ENCODE measurements at places on chromosomes 16 and 17. TPM values are rescaled to one million over a fixed set of nuclear protein-coding genes. Genes with fewer than 3 reads are reported as not detected.

DNA sequence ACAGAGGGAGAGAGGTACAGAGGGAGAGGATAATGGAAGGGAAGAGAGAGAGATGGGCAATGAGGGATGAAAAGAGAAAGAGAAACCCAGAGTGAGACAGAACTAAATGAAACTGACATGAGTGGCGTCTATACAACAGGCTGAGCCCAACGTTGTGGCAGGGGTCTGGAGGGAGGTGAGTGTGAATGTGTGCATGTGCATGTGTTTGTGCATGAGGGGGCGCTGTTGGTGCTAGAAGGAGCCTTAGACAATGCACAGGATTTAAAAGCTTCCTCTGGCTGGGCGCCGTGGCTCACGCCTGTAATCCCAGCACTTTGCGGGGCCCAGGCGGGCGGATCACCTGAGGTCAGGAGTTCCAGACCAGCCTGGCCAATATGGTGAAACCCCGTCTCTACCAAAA, 454.8 kb upstream of the CDH11 start:
- no peak for DNase-seq

GRCh38 chr16:67942510-67943255, 1.2 kb downstream of the LCAT start:
- DNase-seq, result no peak

GRCh38 chr16:85763616-85764015, 12.7 kb upstream of the C16orf74 start:
- no peak for DNase-seq

HOXB1 gene
- total RNA-seq, result not detected

DNA sequence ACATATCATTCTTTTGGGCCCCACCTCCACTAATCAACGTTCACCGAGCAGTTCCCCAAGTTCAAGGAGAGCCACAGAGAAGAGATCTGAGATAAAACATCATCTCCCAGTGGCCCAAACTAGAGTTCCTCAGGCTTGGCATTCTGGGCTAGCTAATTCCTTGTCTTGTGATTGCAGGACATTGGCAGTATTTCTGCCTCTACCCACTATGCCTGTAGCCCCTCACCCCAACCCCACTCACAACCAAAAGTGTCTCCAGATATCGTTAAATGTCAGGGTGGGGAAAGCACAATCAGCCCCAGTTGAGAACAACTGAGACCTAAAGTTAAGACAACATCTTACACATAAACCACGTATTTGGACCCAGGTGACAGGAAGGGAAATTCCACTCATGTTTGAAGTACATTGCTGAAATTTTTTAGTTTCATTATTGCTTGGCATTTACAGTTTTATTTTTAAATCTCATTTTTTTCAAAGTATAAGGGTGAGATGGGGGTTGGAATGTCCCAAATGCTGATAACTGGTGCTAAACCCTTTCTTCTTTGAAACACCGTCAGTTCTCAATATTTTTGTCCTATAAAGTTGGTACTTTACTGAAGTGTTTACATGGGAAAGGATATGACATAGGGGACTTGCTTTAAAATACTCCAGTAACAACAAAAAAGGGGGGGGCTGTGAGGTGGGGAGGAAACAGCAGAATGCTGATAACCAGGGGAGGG, 13.6 kb downstream of the ZC3H7A start:
- DNase-seq, result no peak

DNA sequence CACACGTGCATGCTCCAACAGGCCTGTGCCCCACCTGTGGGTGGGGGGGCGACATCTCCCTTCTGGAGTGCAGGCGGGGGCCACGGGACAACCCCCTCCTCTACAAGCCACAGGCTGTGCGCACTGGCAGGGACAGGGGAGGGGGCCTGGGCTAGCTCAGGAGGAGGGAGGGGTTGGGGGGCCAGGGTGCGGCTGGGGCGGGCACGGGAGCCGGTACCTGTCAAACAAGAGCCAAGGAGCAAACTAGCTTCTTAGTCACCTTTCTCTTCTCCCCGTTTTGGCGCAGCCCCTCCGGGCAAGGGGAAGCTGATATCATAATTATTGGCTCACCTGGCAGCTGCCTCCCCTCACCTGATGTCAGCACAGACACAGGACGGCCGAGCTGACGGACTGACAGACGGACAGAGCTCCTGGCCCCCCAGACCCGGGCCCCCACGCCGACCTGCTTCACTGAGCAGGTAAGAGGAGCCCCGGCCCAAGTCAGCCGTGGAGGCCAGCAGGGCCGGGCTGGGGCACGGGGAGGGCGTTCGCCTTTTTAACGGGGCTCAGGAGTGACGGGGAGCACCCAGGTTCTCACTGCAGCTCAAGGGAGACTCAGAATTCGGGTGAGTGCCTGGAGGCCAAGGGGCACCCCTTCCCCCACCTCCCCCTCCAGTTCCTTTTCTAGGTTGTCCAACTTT, at the start of gene FOXN1:
Gene FOXN1 (plus strand): TSS at position 363 of the 680 bp plus-strand sequence. CDS start 17,622 bp downstream, outside the sequence.
- DNase-seq, result no peak

DNA sequence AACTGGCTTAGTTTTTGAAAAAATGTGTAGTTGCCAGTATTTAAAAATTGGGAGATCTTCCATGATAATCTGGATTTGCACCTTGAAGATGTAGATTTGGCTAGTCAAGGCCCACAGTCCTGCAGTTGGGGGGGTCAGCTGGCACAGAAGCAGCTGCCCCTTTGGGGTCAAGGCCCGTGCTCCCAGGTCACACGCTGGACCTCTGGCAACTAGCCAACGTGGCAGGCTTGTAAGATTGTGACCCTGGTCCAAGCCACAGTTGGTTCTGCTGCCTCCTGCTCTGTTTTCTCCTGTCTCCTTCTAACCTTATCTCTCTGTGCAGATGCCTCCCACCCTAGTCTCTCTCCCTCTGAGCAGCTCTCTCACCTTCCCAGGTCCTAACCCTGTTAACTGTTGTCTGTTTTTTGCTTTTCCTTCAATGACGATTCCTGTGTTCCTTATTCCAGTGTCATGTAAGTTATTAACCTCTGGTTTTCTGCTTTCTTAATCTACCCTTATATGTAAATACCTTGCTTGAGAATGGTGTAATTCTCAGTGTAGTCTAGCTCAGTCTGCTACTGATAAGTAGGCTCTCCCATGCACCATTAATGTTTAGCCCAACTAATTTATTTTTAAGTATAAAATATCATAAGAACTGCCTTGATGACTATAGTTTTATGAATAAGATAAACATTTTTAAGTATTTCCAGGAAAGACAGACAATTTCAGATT, 27.9 kb downstream of the CLEC16A start:
- DNase-seq, result no peak

- DNase-seq, result no peak
Observed at GRCh38 chr17:20920815-20921199, 122.0 kb downstream of the USP22 start.

GPR179 gene
- not detected for total RNA-seq

- DNase-seq, result peak; percentile 76
Observed at GRCh38 chr17:45135978-45136791, 698 bp downstream of the ACBD4 start.

DNA sequence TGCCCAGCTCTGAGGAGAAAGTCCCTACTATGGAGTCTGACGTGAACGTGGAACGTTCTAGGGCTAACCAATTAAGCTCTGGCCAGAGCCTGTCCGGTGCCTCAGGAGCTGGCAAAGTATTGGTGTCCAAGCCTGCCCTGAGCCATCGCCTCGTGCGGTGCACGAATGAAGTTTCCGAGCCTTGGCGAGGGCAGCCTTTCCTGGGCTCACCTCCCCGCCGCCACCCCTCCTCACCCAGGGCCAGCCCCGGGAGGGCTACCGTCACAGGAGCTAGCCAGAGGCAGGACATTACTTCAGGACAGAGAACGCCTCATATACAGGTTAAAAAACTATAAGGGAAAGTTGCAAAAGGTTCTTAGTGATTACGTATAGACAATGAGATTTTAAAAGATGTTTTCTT, 23.6 kb upstream of the TRAP1 start:
- DNase-seq, result peak; percentile 45

DNA sequence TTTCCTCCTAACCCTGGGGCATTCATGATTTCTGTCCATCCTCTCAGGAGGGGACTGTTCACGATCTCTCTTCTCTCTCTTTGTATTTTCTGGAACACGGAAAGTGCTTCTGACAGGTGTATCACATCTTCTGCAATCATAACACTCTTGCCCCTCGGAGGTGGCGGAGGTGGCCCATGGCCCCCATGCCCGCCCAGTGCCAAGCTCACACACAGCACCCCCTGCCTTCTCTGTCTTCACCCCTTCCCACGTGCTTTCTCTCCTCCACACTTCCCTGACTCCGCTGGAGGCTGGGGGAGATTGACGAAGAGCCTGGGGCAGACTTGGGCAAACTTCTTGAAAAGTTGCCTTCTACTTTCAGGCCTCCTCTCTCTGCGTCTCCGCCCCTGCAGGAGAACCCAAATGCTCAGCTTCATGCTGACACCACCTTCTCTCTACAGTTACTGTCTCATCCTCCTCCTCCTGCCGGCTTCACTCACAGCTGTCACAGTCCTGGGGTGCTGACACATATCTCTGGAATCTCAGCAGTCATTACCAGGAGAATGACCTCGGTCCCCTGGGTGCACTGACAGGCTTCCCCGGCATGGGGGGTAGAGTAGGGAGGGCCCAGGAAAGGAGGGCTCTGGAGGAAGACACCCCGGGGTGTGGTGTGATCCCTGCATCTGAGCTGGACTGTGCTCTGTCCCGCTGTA, 127.1 kb downstream of the ENGASE start:
- no peak for DNase-seq

DNA sequence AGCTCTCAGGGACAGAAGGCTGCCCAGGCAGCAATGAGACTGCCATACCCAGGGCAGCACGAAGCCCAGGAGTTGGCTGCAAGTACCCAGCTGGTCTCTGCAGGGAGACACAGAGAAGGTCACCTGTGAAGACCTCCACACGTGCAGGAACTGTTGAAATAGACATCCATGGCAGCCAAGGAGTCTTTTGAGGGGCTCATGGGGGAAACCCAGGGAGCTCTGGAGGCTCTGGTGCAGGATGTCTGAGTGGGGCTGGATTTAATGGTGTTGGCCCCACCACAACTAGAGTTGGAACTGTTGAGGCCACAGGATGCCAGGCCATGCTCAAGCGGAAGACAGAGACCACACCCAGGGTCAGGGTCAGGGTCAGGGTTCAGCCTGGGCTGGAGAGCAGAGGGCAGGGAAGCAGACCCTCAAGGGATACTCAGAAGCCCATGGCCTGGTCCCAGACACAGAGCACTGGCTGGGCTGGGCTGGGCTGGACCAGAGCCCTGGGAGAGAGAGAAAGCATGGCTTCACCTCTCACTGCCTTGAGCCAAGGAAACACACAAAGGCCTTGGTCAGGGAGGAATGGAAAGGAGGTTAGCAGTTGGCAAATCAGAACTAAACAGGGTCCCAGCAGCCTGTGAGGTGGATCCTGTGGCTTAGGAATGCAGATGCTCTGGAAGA, 21.4 kb downstream of the PITPNM3 start:
- DNase-seq, result peak; percentile 26

DNA sequence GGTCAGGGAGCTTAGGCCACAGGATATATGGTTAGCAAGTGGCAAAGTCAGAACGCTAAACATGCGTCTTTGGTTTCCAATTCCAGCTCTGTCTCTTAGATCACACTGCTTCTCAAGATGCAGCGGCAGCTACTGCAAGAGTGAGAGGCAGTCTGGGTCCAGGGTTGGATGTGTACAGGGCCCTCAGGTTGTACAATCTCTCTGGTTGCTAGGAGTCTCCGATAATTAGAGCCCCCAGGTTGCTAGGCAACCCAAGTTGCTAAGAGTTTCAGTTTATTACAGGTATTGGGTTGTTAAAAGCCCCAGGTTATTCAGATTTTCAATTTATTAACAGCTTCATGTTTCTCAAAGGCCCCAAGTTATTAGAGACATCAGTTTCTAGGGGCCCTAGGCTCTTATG, 15.5 kb upstream of the SPACA3 start:
- DNase-seq, result no peak

SAP30BP gene
- 56.7 TPM for total RNA-seq

DNA sequence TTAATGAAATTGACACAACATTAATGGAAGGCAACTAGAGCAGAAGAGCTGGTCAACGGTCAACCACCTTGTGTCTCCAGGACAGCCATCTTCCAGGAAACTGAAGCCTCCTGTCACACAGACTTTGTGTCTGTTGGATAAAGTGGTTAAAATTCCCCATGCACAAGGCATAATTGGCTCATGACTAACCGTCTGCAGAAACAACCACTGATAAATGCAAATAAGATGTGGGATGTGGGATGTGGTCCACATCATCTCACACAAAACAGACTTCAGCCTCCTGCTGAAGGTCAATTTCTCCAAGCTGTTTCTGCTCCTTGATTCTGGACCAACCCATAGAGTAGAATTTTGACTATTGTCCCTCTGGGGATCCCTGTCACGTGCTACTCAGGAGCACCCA, 26.9 kb upstream of the XYLT1 start:
- no peak for DNase-seq

GRCh38 chr17:55200904-55201303, 63.9 kb upstream of the HLF start:
- DNase-seq, result no peak

CDH13 gene
- total RNA-seq, result 81.7 TPM

OR1D5 gene
- total RNA-seq, result not detected

- no peak for DNase-seq
Observed at GRCh38 chr17:37884516-37884915, 39.7 kb upstream of the TBC1D3K start.

KRTAP3-2 gene
- not detected for total RNA-seq

GRCh38 chr17:46977750-46978488, 1.1 kb downstream of the RPRML start:
- peak; percentile 62 for DNase-seq

DNA sequence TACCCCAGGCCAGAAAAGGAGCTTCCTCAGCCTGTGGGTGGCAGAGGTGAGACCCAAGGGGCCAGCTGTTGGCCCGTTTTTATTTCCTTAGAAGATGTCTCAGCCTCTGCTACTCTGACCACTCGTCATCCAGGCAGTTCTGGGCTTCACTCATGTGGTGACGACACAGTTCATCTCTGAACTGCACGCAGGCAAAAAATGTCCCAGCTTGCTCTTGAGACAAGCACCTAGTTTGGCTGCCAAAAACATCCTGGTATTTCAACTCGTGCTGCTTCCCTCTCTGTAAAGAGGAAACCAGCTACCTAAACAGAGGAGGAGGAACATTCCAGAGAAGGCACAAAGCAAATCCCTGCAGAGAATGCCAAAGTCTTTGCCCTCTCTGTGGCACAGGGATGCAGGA, 125.7 kb downstream of the XYLT1 start:
- DNase-seq, result peak; percentile 87

GRCh38 chr17:78351449-78352006, 8.3 kb downstream of the SOCS3 start:
- peak; percentile 99 for DNase-seq

GRCh38 chr17:21127509-21128077, 829 bp downstream of the DHRS7B start:
- no peak for DNase-seq

SRCIN1 gene
- 0.93 TPM for total RNA-seq

DPEP3 gene
- not detected for total RNA-seq

DNA sequence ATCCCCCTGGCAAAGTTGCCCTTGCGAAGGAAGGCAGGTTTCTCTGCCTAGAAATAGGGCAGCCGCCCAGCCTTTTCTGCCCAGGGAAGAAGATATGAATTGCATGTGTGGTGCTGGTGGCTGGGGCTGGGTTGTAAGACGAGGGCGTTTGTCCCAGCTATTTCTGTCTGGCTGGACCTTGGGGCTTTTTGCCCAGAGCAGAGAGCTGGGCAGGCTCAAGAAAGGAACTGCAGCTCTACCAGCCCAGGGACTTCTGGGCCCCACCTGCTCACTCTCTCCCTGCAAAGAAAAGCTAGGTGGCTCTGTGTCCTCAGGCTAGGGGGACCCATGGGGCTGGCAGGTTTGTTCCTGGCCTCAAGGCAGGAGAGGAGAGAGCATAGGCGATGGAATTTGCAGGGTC, 586 bp downstream of the CACNG1 start:
- DNase-seq, result no peak

CHAD gene
- not detected for total RNA-seq

- no peak for DNase-seq
Observed at GRCh38 chr16:58732545-58733247, 1.4 kb downstream of the GOT2 start.
